HFF-Myc (cell line): ENCODE measurements at places on chromosomes 1 and 21.

- DNase-seq = no peak
Observed at GRCh38 chr1:58108783-58109182, 437.7 kb downstream of the OMA1 start.

DNA sequence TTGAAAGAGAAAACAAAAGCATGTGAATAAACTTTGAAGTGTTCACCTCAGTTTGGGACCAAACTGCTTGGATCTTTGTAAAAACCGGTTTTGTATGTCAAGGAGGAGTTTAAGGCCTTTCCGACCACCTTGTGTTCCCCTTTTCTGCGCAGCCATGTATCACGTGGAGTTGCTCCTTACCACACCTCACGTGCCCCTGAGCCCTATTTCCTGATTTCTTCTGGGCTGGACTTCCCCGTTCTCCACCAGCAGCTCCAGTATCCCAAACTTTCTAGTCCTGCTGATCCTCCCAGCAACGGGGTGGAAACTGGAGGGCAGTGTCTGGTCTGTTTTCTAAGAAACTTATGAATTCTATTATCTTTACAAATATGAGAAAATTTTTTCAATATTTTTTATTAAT, 1.6 kb upstream of the SH3D21 start:
- no peak for DNase-seq

DNA sequence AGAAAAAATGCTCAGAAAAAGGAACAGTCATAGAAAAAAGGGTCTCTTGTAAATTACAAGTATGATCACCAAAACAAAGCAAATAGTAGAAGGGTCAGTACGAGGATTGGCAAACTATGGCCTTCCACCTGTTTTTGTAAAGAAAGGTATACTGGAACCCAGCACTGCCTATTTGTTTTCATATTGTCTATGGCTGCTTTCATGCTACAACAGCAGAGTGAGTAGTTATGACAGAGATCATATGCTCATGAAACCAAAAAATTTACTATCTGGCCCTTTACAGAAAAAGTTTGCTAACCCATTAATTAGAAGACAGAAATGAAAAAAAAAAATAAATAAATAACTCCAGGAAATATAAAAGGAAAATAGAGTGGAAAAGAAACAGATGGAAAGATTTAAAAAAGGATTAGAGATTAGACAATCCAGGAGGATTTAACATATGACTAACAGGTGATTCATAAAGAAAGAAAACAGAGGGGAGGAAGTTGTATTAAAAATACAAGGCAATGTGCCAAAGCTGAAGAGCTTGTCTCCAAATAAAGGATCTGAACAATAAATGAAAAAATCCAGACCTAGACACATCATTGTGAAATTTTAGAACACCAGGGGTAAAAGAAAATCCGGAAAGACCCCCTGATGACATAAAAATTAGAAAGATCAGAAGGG, 108.5 kb upstream of the SERTAD4 start:
- peak; percentile 78 for DNase-seq

- no peak for DNase-seq
Observed at GRCh38 chr1:231279081-231279480, 38.1 kb downstream of the GNPAT start.

DNA sequence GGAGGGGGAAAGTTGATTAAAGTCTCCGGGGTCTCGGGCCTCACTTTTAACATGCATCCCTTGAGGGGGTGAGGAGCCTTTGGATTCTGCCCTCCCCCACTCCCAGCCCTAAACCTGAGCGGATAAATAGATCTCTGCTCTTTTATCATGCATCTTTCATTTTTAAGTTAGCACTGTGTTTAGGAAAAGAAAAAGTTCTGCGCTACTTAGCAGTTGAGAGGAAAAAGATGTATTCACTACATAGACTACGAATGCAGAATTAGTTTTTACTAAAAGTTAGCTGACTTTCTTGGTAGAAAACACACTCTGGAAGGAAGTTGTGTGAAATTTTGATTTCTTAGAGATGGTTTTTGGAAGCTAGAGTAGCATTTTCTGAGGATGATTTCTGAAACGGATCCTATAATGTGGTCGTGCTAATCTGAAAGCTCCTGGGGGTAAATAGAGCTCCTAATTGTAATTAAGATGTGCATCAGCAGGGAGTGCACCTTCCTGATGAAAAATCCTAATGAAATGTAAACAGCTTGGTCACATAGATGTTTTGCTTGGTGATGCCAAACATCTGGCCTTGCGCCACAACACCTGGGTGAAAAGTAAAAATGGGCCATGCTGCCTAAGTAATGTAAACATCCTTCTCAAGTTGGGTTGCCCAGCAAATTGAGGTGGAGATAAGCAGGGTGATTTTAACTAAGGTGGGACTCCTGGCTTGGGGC, 1.8 kb downstream of the ROR1 start:
- no peak for DNase-seq

DNA sequence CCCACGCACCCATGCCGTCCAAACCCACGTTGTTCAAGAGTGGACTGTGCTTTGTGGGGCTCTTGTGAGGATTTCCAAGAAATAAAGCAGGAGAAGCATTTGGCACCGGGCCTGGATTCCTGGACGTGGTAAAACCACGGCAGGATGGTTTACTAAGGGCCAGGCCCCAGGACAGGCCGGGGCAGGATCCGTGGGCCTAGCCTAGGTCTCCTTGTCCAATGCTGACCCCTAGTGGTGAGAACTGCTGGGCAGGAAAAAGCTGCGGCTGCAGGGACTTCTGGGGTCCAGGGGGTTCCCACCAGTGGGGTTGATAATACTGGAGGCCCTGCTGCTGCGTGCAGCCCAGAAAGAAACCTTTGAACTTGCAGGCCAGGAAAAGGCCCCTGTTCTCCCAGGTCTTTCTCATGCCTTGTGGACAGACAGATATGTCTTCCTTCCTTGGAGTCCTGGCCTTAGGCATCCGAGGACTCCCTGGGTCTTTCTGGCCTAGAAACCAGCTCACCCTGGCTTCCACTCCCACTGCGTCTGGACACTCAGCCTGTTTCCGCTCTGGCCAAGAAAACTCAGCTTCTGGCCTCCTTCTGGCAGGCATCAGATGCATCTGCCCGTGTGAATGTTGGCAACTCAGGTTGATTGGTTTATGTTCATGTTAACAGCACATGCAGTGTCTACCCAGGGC, 106.9 kb upstream of the TMEM51 start:
- DNase-seq = peak; percentile 61

GRCh38 chr21:34865400-34866241, 183.5 kb downstream of the RUNX1 start:
- DNase-seq = no peak

- DNase-seq = peak; percentile 21
Observed at GRCh38 chr1:155463865-155464650, 98.5 kb downstream of the ASH1L start.

GRCh38 chr1:66533804-66534740, at the start of gene SGIP1:
Gene SGIP1, plus strand, starts transcription at chr1:66534153. Its CDS starts 206 bp downstream, at chr1:66534359.
- DNase-seq = no peak

DNA sequence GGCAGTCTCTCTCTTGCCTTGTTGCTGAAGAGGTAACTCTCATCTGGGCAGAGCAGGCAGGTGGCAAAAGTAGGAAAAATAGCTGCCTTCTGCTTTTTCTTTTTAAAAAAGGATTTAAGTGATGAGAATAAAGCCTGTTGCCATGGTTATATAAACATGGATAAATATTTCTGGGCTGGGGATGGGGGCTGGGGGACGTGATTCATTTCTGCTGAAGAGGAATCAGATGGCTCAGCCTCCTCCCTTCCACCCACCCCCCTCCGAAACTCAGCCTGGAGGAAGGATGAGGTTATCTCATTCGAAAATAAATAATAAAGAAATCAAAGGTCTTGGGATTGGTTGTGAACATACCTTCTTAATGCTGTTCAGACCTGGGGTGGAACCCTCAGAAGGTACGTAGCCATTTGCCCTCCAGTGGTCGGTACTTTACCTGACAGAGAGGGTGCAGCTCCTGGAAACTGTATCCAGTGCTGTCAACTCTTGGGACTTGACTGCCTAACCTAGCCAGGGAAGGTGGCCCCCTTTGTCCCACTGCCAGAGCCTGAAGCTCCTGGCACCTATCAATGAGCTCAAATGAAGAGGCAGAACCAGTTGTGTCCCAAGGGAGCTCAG, 3.8 kb upstream of the INKA2 start:
- no peak for DNase-seq

DNA sequence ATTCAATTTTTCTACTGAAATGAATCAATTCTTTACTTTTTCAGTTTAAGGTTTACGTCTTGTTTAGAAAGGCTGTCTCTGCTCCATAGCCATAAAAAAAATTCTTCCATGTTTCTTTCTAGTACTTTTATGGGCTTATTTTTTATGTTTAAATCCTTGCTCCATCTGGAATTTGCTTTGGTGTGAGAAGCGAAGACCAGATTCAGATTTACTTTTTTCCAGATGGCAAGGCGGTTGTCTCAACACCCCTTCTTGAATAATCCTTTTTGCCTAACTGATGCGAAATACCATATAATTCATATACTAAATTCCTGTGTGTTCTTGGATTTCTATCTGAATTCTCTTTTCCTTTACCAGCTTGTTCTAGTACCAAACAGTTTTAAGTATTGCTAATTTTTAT, 101.5 kb downstream of the C1orf94 start:
- DNase-seq = no peak

GRCh38 chr21:28636752-28637691, 355.7 kb downstream of the LTN1 start:
- no peak for DNase-seq

GRCh38 chr1:227192163-227192562, 126.1 kb downstream of the CDC42BPA start:
- DNase-seq = peak; percentile 69

DNA sequence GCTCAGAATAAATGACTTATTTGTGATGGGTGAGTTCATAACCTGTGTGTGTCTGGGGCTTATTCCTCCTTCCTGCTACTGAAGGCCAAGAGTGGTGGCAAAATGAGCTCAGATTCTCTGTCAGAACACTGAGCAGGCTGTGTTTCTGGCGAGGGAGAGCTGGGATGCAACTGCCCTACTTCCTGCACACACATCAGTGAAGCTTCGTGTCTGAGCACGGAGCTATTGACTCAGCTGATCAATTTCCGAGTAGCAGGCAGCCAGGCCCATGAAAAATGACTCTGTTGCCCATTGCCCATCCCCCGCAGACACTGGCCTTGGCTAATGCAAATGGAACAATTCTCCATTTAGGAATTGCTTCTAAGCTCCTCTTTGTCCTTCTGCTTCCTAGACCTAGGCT, 27.7 kb downstream of the TNR start:
- DNase-seq = no peak

DNA sequence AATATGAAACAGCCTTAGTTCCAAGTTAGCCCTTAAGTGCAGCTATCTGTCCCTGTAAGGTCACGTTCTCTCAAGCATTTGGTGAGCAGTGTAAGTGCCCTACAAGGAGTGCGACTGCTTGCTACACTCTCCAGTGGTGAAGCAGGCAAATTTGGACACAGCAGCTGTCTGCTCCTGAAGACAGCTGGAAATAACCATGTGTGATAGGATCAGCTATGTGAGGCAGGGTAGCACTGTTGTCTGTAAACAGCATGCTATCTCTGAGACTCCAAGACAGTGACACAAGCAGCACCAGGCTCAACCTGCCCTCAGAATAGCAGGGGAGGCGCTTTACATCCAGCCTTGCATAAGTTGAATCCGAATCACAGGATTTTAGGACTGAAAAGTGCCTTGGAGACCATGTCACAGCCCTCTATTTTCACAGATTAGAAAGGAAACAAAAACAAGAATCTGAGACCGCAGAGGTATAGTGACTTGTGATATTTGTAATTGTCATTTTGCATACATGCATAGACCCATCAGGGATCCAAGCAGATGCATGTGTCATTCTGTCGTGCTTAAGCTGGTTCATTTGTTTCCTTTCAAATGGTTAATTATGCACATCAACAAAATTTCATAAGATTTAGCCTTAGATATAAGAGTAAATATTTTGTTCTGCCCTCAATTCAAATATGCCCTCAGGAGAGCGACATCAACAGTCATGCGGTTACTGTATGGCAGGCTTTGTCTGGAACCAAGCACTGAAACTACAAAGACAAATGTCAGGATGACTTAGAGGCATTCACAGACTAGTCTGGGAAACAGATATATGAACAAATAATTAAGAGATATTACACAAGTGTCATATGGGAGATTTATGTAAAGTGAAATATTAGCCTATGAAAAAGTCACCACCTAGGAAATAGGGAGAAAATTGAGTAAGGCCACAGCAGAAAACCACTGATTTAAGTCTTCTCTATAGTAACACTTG, 134.9 kb upstream of the NRIP1 start:
- no peak for DNase-seq

DNA sequence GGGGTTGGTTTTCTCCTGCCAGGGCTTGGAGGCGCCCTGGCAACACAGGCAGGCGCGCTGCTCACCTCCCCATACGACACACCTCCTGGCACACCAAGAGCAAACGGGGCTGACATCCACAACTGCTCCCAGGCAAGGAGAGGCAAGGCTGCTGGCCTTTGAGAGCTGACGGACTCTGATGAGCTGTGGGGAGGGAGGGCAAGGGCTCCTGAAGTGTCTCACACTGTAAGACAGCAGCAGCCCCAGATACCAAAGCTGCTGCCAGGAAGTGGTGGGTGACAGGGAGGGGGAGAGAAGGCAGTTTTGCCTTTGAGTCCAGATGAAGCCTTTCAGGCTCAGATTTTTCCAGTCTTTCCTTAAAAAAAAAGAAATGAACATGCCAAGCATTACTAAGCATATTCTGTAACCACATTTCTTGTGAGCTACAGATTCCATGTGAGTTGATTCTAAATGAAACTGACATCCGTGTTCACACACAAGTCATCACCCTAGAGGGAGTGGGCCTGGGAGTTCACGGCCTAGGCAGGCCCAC, 24.3 kb downstream of the PGBD5 start:
- no peak for DNase-seq

DNA sequence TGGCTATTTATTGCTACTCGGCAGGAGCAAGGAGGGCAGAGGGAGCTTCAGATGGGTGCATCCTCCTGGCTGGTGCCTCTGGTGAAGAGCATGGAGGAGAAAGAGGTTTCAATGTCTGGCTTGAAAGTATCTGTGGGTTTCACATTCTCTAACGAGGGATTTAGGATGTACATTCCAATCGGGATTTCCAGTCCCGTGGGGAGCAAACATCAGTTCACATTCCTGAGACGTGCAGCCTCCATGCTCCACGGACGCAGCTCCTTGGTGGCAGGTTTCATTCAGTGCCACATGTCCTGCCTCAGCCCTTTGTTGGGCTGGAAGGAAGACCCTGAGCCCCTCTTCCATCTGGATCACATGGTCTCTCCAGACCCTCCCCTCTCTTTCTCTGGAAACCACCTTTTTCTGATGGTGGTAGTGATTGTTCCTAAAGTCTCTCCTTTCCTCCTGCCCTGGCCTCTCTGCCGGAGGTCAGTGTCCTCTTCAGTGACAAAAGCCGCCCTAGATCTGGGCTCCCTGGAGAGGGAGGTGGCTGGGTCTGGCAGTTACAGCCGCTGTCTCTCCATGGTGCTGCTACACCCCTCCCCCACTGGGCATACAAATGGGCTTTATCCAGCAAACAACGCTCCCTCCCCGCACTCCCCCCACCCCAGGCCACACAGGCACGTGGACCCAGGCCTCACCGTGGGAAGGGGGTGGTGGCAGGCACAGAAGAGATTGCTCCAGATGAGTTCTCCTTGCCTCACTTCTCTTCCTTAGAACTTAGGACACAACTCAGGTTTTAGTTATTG, 826 bp upstream of the CA14 start:
- no peak for DNase-seq

GRCh38 chr1:49971088-49971487, 52.7 kb downstream of the AGBL4 start:
- no peak for DNase-seq
